ENCODE measurements at places on chromosomes 6 and 20.

DNA sequence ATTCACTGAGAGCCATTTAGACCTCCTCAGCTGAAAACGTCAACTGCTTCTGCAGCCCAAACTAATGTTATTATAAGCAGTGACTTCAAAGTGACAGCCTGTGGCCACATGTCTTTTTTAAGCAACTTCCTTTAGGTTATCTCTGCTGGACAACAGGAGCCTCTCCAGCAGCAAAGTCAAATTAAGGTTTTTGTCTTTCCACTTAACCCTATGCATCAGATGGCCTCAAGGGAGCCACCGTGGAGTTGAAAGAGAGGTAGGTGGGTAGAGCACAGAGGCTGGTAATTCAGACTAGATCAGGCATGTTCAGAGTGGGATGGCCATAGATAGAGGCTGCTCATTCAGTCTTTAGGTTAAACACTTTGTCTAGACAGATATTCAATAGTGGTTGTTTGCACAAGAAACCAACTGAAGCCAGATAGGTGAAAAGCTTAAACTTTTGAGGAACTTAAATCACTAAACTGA is 300.6 kb upstream of the ECI2 start:
- DNase-seq, result no peak

DNA sequence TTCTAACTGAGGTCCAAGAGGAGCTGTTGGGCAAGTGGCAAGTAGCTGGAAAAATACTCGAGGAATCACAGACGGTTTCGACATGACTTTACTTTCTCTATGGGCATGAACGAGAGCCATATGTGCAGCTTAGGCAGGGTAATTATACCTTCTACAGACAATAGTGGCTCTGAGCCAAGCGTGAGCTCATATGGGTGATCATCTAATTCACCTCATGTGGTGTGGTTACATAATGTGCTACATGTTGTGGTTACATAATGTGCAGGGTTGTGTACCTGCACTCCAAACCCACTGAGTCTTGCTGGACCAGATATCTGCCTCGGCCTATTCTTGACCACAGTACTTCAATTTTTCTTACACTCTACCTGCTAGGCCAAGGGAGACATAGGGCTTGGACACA is 771.7 kb upstream of the EYS start:
- DNase-seq, result peak; percentile 76

DNA sequence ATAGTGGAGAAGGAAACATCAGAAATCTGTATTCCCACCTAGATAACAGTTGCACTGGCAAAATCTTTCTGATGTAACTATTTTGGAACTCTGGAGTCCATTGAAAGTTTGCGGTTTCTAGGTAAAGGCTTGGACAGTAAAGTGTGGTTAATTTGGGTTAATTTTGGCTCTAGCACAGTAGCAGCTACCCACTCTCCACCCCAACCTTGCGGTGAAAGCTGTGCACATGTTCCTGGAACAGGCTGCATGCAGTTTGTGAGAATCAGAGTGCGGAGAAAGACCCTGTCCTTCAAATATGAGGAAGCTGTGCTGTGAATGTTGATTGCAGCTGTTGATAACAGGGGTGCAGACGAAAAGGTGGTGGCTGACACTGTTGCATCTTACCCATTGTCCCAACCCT is 38.4 kb downstream of the SMOC2 start:
- DNase-seq, result no peak

DNA sequence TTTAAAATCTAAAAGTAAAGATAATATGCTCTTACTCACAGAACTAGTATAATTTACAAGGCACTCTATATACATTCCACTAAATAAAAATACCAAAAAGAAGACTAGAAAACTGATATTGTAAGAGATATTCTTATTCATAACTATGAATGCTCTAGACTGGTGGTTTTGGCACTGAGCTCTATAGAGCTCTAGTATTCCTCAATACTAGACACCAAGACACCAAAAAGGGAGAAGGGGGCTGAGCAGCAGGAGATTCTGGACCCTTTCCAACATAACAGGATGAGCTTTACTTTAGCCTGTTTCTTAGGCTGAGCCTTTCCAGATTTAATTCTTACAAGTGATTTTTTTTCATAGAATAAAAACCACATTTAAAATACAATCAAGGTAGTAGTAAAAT is 173.6 kb downstream of the COL21A1 start:
- DNase-seq, result no peak

- no peak for DNase-seq
Observed at GRCh38 chr20:47610247-47610944, 108.7 kb downstream of the NCOA3 start.

DNA sequence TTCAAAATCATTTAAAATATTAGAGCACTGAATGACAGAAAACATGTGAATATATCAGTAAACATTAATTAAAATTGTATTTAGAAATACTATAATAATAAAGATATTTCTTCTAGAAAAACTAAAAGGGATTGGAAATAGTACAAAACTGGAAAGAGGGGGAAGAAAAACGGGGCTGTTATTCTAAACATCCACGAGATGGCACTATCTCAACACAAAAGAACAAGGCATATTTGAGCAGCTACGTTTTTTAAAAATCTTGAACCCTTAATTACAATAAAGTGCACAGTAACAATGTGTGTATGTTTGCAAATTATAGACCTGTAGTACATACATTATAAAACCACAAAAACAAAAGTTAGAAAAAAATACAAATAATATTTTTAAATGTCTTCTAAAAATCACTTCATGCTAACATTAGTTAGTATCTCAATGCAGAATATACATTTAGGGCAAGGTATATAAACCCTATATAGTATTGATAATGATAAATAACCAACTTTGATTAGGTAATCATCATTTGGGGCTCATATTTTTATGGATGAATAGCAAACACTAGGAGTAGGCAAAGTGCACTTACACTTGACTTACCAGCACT is 42.5 kb upstream of the PNISR start:
- DNase-seq, result peak; percentile 43

- no peak for DNase-seq
Observed at GRCh38 chr6:35977308-35977707, 47.1 kb downstream of the SLC26A8 start.

DNA sequence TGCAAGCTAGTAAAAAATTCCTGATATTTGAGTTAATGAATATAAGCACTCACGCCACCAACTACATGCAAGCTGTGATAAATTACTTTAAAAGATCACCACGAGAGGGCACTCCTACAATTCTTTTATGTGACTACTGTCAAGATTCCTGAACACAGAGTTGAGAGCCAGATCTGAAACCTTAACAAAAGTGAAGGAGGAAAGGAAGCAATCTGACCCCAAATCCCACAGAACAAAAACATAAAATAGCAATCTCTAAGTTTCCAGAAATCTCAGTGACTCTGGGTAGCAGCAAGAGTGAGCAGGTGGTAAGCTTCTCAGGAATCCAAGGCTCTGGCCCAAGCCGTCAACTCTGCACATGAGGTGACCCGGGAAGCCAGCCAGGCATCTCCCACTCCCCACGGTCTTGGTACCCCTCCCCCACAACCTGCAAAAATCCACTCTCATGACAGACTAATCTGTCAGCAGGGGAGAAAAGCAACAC is 55.1 kb downstream of the STAU1 start:
- DNase-seq, result peak; percentile 75

- DNase-seq, result no peak
Observed at GRCh38 chr6:118770835-118771234, 119.4 kb upstream of the CEP85L start.

DNA sequence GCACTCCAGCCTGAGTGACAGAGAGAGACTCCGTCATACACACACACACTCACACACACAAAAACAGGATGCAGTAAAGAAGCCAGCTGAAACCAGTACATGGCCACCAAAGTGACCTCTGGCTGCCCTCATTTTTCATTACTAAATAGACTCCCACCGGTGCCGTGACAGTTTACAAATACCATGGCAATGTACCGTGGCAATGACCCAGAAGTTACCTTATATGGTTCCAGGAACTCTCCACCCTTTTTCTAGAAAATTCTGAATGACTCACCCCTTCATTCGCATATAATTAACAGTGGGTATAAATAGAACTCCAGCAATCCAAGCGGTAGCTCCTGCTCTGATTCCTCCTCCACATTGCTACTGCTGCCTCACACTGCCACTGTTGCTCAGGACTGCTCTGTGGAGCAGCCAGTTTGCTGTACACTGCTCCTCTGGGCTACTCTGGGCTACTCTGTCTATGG is 57.7 kb downstream of the SNX5 start:
- no peak for DNase-seq

- DNase-seq, result no peak
Observed at GRCh38 chr6:41443616-41444525, 102.3 kb upstream of the FOXP4 start.

- DNase-seq, result no peak
Observed at GRCh38 chr20:11738852-11739251, 178.8 kb upstream of the BTBD3 start.

- no peak for DNase-seq
Observed at GRCh38 chr6:41716516-41717391, 18.7 kb downstream of the TFEB start.

- peak; percentile 72 for DNase-seq
Observed at GRCh38 chr6:125558907-125559306, 190.5 kb upstream of the HEY2 start.
